DMS79 (cell line): ENCODE measurements at places on chromosomes 4 and X.
A peak's percentile ranks its signal among the peaks of the same experiment; 100 is the strongest.

DNA sequence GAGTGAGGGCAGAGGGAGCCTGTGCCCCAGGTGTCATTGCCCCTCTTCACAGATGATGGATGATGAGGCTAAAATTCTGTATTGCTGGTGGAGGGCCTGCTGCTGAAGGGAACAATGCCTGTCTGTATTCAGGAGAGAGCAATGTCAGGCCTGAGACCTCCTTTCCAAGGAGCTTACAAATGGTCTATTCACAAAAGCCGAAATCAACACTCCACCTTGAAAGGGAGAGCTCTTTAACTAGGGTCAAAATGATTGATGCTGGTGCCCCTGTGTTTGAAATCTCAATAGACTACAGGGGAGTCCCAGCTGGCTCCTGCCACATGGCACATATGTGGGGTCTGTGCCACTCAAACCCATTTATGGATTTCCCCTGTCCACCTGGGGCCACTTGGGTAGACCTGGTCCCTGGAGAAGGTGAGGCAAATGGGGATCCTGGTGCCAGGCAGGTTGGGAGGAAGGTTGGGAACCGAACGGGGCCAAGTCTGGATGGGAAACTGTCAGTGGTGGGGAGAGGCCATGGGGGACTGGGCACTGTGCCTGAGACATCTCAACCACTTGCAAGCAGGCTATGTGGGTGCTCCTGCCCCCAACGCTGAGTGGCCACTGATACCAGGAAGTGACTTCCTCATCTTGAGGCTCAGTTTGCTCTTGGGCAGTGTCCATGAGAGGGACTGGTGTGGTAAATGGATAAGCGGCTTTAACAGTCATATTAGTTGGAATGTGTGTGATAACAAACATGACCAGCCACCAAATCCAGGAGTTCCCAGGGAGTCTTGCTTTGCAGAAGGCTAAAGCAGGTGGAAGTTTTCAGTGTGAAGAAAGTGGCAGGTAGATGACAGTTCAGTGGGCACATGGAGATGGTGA, 223.8 kb upstream of the PSAPL1 start:
- DNase-seq, result no peak

- DNase-seq, result no peak
Measured at GRCh38 chr4:7160951-7161440, 31.3 kb upstream of the SORCS2 start.

- DNase-seq, result no peak
Measured at GRCh38 chrX:54177306-54177705, 5.7 kb downstream of the FAM120C start.

- DNase-seq, result peak; percentile 93
Measured at GRCh38 chr4:74293558-74293957, 14.7 kb upstream of the EPGN start.

DNA sequence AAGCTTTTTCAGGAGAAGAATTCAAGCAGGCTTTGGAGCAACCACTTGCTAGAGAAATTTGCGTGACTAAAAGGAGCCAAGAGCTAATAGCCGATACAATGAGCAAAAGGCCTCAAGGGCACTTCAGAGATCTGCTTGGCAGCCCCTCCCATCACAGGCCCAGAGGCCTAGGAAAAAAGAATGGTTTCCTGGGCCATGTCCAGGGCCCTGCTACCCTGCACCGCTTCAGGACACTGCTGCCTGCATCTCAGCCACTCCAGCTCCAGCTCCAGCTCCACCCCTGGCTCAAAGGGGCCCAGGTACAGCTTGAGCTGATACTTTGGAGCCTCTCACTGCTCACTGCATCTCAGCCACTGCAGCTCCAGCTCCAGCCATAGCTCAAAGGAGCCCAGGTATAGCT, 98.9 kb downstream of the FAM13A start:
- peak; percentile 41 for DNase-seq

DNA sequence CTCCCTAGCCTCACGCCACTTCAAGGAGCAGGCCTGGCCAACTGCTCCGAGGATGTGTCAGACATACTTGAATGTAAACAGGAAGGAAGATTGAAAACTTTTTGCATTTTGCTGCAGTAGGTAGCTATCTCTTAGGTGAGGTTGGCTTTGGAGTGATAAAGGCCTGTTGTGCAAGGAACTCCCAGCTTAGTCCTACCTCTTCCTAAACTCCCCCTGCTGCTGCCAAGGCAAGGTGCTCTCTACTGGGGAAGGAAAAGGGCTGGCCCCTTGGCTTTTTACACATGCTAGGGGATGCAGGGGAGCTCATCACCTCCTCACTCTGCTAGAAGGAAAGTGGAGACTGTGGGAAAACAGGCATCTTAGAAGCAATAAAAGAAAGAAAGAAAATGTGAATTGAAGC, 10.7 kb upstream of the BRS3 start:
- DNase-seq, result no peak

GRCh38 chrX:129690435-129690834, 35.7 kb upstream of the APLN start:
- DNase-seq, result no peak

- no peak for DNase-seq
Measured at GRCh38 chrX:30649859-30650258, 3.4 kb upstream of the GK start.

GRCh38 chrX:97564496-97564895, 680.8 kb downstream of the RPA4 start:
- no peak for DNase-seq

DNA sequence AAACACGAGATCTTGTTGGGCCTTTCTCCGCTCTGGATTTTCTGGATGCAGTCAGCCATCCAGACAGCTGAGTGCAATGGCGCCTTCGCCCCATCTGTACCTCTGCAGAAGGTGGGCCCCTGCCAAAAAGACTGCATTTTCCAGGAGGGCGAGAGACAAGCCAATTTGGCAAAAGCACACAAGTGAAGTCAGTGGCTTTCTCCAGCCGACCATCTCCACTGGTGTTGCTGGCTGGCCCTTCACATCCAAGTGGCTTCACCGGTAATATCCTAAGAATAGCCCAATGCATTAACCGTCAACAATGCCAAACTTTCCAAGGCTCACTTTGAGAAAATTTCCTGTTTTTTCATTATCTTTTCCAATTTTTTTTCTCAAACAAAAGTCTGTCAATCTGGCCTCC, 96.2 kb upstream of the MXRA5 start:
- no peak for DNase-seq

DNA sequence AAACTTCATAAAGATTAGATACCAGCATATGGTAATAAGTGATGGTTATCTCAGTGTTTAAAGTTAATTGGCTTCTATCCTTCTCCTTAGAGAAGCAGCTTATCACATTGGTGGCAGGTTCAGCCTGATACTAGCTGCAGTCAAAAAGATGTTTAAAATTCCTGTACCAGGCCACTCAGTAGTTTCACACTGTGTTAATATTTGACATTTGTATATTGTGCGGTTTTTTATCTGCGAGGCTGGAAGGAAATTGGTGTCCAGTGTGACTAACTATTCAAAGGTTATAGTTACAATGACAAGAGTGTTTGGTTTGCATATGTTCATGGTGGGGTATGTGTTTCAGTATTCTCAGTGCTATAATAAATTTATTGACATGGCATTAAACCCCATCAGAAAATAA, 27.5 kb upstream of the TBC1D8B start:
- no peak for DNase-seq

DNA sequence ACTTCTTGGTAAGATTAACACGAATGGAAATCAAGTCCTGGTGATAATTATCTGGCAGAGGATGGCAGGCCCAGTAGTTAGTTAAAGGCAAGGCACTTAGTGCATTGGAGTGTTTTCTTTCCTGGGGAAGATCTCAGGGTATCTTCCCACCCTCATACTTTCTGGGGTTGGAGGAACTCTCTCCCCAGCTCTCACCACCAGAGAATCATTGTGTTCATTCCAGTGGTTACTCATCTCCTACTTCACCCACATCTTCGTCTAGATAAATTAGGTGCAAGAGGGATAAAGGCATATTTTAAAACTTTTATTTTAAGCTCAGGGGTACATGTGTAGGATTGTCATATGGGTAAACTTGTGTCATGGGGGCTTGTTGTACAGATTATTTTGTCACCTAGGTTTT, 67.5 kb upstream of the SH3RF1 start:
- no peak for DNase-seq

DNA sequence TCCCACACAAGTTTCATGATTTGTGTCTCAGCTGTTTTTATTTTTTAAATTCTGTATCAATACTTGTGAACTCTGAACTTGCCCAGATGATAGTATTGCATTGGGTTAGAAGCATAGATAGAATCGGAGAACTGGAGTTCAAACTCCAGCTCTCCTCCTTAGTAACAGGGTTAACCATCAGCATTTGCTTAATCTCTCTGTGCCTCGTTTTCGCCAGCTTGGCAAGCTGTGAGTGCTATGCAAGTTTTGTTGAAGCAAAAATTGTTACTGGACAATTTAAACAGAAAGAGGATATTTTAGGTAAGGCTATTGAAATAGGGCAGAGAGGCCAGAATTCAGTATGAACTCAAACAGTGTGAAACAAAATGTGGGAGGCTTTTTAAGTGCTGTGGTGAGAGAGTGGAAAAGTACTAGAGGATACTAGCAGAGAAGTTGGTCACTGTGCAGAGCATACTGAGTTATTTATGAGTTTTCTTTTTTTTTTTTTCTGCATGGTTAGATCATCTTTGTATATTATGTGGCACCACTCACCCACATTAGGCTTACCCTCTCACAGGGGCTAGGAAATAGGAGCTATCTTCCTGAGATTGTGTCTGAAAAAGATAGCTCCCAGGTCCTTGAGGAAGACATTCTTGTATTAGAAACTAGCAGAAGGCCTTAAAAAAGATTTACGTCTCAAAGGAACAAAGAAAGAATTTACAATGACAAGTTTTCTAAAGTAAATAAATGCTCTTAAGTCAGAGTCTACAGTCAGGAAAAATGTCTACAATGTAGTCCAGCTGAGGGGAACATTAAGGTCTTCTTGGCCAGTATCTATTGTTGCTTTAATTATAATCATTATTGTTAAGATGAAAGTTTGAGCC, 1126.6 kb downstream of the FAT4 start:
- DNase-seq, result no peak

- no peak for DNase-seq
Measured at GRCh38 chr4:169239221-169239905, 31.4 kb downstream of the SH3RF1 start.

- DNase-seq, result no peak
Measured at GRCh38 chr4:124329134-124329533, 383.4 kb downstream of the ANKRD50 start.

DNA sequence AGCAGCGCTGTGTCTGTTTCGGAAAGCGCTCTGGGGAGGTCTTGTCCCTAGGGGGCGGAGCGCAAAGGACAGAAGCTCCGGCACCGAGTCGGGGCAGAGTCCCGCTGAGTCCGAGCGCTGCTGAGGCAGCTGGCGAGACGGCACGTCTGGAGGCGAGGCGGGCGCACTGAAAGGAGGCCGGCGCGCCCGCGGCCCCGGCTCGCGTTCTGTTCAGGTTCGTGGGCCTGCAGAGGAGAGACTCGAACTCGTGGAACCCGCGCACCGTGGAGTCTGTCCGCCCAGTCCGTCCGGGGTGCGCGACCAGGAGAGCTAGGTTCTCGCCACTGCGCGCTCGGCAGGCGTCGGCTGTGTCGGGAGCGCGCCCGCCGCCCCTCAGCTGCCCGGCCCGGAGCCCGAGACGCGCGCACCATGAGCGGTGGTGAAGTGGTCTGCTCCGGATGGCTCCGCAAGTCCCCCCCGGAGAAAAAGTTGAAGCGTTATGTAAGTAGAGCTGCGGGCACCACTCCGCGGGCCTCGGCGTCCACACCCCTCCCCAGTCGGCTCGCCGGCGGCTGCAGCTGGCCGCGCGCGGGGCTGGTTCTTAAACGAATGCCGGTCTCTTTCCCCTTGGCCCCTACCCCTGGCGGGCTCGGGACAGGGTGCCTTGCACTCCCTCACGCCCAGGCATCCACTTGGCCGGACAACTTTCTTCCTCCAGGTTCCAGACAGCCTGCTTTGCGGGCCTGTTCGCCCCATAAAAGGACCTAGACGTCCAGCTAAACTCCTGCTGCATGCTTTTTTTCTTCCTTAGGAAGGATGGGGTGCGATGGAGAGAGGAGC, at the start of gene GAB1:
Gene GAB1, plus strand, starts transcription at position 96 of the 819 bp plus-strand sequence. Its CDS starts 313 bp downstream, at position 409.
- DNase-seq, result no peak

- no peak for DNase-seq
Measured at GRCh38 chr4:121726642-121727268, 30.0 kb upstream of the ANXA5 start.

- no peak for DNase-seq
Measured at GRCh38 chrX:9378980-9379696, 85.7 kb upstream of the TBL1X start.

GRCh38 chr4:145609481-145610427, 9.4 kb upstream of the MMAA start:
- no peak for DNase-seq

GRCh38 chr4:3369781-3370674, 71.7 kb upstream of the HGFAC start:
- no peak for DNase-seq

DNA sequence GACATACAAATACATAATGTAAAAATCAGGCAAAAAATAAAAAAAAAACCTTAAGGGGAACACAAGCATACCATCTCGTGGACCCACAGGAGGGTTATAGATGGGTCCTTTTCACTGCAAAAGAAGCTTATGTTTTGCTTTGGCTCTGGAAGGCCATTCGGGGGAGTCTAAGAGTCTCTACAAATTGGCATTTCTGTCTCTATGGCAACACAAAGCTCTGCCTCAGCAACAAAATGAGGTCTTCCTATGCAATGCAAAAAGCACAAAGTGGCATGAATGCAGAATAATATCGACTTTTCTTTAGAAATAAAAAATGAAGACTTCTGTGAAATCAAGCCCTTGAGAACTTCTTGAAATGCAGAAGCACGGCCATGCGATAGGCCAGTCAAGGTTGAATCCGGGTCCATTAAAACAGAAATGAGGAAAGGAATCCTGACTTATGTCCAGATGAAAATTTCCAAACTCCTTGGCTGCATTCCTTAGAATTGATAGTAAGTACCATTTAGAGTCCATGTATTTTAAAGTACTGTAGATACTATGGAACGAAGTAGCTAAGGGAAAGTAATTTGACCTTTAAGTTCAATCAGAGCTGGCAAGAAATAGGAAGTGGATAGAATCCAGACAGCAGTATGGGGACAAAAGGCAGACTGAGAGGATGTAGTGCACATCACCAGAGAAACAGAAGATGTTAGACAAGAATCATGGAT, 63.7 kb upstream of the PDLIM3 start:
- DNase-seq, result no peak

GRCh38 chr4:150890246-150890645, 124.8 kb downstream of the LRBA start:
- DNase-seq, result no peak

- no peak for DNase-seq
Measured at GRCh38 chr4:43276321-43276720, 383.8 kb downstream of the GRXCR1 start.

GRCh38 chr4:94833394-94833793, 75.6 kb downstream of the BMPR1B start:
- no peak for DNase-seq
